ENCODE measurements at places on chromosomes 11 and 22.

DNA sequence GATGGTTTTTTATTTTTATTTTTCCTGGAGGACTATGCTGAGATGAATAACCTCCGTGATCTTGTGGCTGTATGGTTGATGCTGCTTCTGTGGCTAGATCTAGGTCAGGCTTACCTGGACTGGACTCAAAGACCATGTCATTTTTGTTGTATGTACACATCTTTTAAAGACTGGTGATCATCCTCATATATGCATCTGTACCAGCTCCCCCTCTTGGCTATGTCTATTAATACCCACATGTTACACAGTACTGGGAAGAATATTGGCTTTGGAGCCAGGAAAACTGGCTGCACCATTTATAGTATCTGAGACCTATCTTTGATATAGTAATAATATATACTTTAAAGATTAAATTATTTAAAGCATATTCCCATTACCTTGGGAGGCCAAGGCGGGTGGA is 18.4 kb upstream of the PITPNB start:
- DNase-seq = no peak

DNA sequence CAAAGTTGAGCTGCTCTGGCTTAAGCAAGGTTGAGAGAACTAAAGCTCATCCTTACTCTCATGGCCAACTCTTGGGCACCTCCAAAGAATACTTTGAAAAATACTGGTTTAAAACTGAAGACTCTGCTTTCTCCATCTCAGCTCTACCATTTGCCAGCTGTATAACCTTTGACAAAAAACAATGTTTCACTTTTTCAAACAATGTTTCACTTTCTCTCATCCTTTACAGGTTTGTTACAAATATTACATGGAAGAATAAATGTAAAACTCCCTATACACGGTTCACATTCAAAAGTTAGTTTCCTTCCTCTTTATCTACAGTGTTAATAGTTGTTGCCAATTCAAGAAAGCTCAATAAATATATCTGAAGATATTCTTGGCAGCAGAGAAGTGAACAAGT is 19.2 kb downstream of the AMBRA1 start:
- DNase-seq = no peak

DNA sequence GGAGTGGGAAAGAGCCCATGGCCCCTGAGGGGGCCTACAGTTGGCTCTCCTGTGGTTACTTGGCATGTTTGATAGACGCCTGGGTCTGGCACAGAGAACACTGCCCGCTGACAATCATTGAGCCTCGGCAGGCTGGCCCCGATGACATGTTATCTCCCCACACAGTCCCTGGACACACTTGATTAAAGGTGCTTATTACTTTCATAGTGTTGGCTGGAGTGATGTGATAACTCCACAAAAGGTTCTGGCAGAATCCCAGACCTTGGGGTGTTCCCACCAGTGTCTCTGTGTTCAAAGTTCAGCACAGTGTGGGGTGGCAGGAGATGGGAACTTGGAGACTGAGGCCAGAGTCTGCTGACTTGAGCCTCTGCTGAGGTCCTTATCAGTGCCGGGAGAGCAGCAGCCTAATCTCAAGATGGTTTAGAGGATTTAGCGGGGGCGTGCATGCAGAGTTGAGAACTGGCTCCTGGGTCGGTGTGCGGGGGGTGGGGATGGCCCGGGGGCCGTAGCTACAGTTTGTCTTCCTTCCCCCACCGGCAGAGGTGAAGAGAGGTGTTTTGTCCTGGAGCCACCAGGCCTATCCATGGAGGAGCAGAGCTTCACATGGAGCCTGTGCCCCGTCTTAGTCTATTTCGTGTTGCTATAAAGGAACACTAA is 22.5 kb downstream of the PARVB start:
- no peak for DNase-seq

DNA sequence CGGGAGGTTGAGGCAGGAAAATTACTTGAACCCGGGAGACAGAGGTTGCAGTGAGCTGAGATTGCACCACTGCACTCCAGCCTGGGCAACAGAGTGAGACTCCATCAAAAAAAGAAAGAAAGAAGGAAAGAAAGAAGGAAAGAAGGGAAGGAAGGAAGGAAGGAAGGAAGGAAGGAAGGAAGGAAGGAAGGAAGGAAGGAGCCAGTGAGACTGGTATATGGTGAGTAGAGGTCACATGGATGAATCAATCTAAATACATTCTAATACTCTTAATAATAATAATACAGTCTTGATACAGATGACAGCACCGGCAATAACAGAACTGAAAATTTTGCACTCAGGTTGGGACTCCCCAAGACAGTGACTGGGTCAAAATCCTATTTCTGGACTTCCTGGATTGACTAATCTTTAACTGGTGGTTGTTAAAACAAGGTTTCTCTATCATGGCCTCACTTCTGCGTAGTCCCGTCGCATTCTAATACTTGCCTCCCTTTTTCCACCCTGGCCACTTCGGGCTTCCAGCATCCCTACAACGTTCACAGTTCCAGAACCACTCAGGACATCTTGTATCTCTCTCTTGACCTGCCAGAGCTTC is 53.5 kb upstream of the EIF3M start:
- DNase-seq = no peak

DNA sequence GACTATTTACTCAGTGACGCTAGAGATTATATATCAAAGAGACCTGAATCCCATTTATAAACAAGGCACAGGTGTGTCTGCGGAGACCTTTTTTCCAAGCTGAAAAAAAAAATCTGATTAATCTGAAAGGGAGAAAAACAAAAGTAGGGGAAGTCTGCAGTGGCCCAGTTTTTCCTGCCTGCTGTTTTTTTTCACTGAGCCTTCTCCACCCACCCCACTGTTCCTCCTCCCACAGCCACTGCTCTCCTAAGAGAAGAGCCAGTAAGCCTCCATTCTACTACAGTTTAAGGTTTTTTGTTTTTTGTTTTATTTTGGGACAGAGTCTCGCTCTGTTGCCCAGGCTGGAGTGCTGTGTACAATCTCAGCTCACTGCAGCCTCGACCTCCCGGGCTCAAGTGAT is 18.4 kb downstream of the ARFGAP2 start:
- no peak for DNase-seq

- DNase-seq = no peak
Measured at GRCh38 chr11:104728927-104729326, 169.3 kb downstream of the CASP12 start.

GRCh38 chr11:104618954-104619353 is 279.3 kb downstream of the CASP12 start:
- DNase-seq = no peak

DNA sequence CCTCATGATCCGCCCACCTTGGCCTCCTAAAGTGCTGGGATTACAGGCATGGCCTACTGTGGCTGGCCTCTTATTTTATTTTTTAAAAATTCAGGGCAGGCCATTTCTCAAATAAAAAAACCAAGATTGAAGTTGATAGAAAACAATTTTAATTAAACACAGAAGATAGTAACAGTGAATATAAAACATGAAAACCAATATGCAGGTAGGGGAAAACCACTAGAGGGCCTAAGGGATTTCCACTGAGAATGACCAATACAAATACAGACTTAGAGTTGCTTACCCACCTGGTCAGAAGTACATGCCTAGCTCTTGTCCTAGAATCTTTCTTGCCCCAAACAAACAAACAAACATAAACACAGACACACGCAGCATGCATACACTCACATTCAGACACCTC is 1.7 kb upstream of the RTCB start:
- no peak for DNase-seq

DNA sequence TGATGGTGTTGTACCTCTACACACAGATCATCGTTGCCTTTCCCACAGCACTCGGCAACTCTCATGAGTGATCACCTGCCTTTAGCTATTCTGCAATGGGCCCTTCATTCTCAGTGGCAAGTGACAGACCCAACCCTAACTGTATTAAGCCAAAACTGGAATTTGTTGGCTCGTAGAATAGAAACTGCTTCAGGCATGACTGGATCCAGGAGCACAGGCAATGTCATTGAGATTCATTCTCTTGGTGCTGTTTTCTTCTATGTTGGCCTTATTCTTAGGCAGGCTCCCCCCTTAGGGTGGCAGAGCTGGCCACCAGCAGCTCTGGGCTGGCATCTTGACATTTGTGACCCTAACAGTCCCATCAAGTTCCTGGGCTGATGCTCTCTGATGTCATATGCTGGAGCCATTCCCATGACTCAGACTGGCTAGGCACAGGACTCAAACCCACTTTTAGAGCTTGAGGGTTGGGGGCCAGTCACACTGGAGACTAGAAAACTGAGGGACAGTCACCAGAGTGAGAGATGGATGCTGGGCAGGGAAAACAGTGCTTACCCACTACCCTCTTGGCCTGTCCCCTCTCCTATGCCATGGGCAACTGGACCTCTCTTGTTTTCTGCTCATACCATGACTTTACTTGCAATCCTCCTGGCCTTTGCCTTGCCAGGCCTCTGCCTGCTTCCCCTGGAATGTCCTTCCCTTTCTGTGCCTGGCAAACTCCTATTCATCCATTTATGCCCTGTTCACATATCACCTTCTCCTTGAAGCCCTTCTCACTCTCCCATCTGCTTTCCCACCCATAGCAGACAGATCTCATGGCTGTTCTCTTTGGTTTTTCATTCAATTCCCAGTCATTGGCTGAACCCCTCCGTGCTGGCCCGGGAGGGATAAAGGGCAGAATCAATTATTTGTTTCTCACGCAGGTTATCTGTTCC is 7.1 kb upstream of the CDC42EP2 start:
- no peak for DNase-seq

GRCh38 chr22:24097961-24098391 is 83.3 kb upstream of the SUSD2 start:
- no peak for DNase-seq

DNA sequence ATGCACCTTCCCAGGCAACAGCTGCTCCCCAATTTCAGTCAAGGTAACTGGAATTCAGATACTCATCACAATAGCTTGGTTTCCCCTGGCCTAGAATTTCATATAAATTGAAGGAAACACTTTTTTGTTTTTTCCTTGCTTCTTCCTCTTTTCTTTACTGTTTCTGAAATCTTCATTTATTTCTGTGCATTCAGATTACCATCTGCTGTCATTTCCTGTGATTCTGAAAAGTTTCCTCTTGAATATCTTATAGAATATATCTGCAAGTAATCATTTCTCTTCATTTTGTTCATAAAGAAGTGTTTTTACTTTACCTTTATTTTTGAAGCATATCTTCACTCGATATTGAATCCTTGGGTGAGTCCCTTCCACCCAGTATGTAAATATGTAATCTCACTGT is 85.3 kb downstream of the GAB4 start:
- no peak for DNase-seq
